ENCODE measurements at places on chromosomes 5 and 9. TPM values are rescaled to one million over a fixed set of nuclear protein-coding genes. Genes with fewer than 3 reads are reported as not detected.

GRCh38 chr5:15620501-15620900 is 120.5 kb downstream of the FBXL7 start:
- no peak for DNase-seq

DNA sequence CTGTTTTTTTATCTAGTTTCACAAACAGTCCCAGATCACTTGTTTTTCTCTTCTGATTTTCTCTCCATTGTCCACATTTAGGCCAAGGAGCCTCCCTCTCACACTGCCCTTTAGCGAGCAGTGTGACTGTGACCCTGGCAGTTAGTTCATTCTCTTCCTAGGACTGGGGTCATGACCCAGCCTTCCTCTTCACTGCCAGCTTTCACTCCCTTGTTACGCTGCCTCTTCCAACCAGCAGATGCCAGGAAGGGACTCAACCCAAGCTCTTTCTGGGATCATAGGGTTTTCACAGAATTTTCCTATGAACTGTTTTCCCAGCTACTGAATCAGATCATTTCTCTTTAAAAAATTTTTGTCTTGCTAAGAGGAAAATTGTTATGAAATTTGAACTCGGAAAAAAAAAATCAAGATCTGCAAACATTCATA is 70.9 kb downstream of the LMNB1 start:
- no peak for DNase-seq

DNA sequence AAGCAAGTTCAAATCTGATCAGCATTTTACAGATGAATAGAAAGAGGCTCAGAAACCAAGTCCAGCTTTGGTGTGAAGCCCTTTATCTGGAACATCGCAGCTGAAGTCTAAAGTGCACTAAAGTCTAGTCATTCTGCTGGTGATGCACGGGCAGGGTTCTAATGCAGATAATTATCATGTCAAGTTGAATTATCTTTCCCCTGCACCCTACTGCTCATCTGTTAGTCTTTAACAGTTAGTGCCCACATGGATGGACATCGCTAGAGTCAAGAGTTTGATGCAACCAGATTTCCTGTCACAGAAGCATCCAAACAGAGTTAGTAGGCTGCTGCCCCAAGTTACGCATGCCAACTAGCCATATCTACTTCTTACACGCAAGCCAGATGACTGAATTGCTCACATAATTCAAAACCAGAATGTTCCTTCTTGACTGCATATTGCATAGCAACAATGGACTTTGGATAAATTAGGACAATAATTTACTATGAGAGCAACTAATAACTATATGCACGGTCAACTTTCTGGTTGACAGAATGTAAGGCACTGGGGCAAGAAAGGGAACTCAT is 1.6 kb upstream of the TOMM5 start:
- no peak for DNase-seq

GRCh38 chr9:134174073-134174449 is 9.7 kb upstream of the RNU6ATAC start:
- DNase-seq: peak; percentile 55

DNA sequence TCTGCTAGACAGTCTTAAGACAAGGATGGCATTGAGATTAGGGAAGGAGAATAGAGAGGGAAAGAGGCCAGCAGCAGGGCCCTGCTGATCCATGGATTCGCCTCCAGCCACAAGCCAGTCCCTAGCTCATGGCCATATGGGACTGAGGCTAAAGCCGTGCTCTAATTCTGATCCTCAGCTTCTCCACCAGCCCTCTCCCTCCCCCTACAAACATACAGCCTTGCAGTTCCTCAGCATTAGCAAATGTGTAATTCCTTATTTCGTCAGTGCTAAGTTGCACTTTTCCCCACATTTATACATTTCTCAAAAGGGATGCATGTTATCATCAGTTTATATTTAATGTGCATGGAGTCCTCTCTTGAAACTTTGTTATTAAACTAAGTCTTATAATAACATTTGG is 34.8 kb downstream of the ZNF462 start:
- DNase-seq: no peak

DNA sequence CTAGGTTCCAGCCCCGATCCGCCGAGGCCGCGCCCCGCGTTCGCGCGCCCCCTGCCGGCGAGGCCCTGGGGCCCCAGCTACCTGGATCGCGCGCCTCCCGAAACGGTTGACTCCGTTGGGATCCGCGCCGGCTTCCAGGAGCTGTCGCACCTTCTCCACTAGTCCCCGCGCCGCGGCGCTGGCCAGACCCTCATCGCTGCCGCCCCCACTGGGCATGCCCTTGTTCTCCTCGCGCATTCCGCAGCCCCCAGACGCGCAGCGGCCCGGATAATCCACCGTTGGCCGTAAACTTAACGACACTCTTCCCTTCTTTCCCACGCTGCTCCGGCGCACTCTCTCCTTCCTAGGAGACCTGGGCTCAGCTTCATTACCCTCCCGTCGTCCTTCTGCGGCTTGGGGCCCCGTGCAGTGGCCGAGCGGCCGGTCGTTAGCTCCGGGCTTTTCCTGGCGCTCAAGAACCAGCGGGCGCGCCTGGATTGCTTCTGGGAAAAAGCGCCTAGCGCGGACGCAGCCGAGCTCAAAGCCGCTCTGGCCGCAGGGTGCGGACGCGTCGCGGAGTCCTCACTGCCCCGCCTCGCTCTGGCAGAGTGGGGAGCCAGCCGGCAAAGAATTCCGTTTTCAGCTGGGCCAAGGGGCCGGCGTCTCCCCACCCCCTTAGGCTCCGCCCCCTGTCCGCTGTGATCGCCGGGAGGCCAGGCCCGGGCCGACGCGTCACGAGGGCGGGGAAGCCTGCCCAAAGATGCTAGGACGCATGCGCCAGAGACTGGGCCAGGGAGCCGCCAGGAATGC is at the start of gene CDKN2B:
Gene CDKN2B, minus strand, starts transcription at position 589 of the 789 bp plus-strand sequence. Its CDS starts 352 bp downstream, at position 237.
- peak; percentile 90 for DNase-seq

- DNase-seq: no peak
Observed at GRCh38 chr9:86407022-86407421, 52.8 kb upstream of the TUT7 start.

GRCh38 chr9:85108229-85108628 is 438.7 kb downstream of the NTRK2 start:
- DNase-seq: peak; percentile 1

GRCh38 chr9:132673355-132673754 is 3.1 kb downstream of the GTF3C4 start:
- peak; percentile 47 for DNase-seq

- DNase-seq: no peak
Observed at GRCh38 chr5:150143350-150144245, 12.0 kb downstream of the PDGFRB start.

DNA sequence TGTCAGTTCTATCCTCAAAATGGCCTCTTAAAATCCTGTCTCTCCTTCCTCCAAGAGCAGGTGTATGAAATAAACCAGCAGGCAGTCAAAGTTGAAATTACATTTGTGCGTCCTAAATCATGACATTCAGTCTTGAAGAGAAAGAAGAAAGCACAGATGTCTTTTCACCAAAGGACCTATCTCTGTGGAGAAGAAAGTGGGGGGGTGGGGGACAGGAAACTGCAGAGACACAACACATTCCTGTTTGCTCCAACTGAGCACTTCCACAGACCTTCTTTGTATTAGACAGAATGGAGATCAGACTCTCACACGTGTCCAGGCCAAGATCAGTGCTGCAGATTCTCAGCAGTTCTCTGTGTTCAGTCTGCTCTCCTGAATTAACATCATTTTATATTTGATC is 471.9 kb upstream of the RGMB start:
- no peak for DNase-seq

DNA sequence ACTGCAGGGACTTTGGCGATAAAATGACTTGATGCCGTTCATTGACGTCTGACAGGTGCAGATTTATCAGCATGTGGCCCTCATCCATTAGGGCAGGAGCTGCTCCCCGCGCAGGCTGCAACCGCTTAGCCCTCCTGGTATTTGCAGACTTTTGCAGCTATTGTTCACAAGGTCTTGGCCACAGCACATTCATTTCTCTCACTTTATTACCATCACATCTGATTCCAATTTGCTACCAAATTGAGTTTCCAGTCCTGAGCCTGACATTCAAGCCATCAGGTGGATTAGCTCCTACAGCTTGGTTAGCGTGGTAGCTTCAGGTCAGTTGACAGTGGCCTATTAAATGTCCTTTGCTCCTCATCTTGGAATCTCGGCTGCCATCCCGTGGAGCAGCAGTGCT is 299.2 kb downstream of the CD180 start:
- DNase-seq: no peak

The CDC20B gene
- total RNA-seq: not detected

The ABLIM3 gene
- total RNA-seq: not detected

The MEIKIN gene
- not detected for total RNA-seq

All from OCI-LY7 (cell line).